ENCODE measurements at places on chromosomes 16 and 17.

DNA sequence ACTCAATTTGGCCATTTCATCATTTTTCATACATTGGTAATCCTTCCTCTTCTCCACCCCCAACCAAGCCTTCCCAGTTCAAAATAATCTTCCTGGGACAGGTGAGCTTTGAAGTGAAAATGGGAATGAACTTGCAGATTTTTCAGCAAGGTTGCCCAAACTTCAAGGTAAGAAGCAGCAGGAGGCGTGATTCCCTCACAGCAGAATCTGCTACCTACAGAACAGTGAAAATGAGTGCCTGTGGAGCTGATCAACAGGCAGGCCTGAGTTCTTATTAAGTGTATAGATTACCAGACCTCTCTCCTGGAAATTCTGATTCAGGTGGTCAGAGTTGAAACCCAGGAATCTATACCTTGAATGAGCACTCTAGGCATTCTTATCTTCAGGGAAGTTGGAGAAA is 356.6 kb downstream of the RBFOX1 start:
- no peak for DNase-seq
- H3K36me3 ChIP-seq, result no peaks in the 10 kb centered on the region
- no peak overlapping the region for H3K4me3 ChIP-seq
- H3K4me1 ChIP-seq, result no peaks in the 10 kb centered on the region

DNA sequence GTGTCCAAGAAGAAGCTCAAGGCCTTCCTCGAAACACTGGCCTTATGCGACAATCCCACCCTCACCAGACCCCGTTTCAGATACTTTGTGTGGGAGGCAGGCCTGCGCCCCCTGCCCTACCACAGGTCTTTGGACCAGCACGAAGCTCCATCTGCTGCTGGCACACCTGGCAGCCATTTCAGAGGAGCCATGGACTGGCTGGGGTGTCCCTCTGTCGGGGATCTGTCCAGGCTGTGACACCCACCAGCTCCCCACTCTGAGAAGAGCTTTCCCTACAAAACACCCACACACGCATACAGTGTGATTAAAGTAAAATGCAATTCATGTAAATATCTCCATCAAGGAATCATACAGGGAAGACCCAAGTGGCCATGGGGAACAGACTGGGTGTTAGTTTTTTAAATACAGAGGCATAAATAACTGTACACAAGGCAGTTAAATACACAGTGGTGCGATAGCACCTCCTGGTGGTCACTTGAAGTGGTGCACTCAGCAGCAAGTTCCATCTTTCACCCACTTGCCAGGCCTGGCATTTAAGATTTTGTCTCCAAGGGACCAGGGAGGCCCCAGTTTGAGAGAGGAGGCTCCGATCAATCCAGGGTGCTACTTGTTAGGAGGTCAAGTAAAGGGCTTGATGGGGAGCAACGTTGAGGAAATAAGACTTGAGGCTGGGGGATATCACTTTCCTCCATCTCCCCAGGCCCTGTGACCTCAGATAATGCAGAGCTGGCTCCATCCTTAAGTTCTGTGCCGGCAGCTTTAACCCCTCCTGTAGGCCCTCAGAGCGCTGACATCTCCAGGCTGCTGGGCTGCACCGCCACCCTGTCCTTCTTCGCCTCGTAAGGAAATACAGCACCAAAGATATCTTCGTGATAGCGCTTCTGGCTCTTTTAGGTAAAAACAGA is 43.6 kb downstream of the NOS2 start:
- no peak overlapping the region for H3K4me3 ChIP-seq
- peaks cover 2% of the 10 kb centered on the region for H3K36me3 ChIP-seq
- no peaks in the 10 kb centered on the region for H3K4me1 ChIP-seq
- H3K27me3 ChIP-seq, result peaks cover 9% of the 10 kb centered on the region
- H3K27ac ChIP-seq, result no peak overlapping the region

DNA sequence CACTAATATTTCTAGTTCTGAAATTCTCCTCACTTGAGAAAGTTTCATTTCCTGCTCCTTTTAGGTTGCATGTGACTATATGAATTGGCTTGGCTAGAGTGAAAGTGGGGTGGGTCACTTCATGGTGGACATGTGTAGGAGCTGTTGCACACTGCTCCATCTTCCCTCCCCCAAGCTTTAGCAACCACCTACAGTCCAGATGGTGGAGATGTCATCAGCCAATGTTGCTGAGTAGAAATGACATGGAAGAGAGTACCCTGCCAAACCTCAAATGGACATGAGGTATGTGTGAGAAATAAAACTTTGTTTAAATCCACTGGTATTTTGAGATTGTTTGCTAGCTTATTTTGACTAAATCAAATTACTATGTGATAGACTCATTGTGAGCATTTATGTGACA is 281.5 kb downstream of the CA10 start:
- no peaks in the 10 kb centered on the region for H3K36me3 ChIP-seq
- H3K27me3 ChIP-seq, result no peaks in the 10 kb centered on the region
- H3K4me3 ChIP-seq, result no peak overlapping the region
- DNase-seq, result no peak
- no peaks in the 10 kb centered on the region for H3K4me1 ChIP-seq
- no peak overlapping the region for H3K27ac ChIP-seq

- DNase-seq, result no peak
- peaks cover 45% of the 10 kb centered on the region for H3K4me1 ChIP-seq
- H3K27me3 ChIP-seq, result no peaks in the 10 kb centered on the region
- H3K36me3 ChIP-seq, result no peaks in the 10 kb centered on the region
- H3K4me3 ChIP-seq, result no peak overlapping the region
Measured at GRCh38 chr17:2949469-2950044, 113.8 kb downstream of the OR1D5 start.

DNA sequence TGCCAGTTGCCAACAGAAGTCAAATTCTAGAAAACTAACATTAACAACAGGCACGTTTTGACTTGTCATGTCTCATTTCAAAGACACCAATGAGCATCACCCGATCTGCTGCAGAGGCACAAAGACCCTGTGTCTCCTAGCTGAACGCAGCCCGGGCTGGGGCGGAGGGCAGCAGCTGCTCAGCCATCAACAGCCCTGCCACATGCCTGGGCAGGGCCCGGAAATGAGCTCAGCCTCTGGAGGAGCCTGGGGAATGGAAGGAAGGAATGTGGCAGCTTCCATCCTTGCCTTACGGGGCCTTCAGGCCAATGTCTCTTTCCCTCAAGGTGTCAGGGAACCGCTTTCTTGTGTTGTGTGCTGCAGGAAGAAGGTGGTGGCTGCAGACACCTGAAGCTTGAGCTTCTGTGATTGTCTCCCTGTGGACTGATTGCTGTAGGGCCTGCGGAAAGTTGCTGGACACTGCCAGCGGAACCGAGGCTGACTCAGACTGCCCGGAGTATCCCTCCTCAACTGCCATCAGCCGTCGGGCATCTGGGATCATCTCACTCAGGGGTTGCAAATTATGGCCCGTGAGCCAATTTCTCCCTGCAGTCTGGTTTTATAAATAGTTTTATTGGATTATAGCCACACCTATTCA is 7.3 kb downstream of the CDH13 start:
- H3K27ac ChIP-seq, result no peak overlapping the region
- H3K27me3 ChIP-seq, result peaks cover 17% of the 10 kb centered on the region
- no peak for DNase-seq

- H3K4me1 ChIP-seq, result peaks cover 43% of the 10 kb centered on the region
- H3K27ac ChIP-seq, result no peak overlapping the region
- peaks cover 5% of the 10 kb centered on the region for H3K27me3 ChIP-seq
- no peak for DNase-seq
- peaks cover 8% of the 10 kb centered on the region for H3K36me3 ChIP-seq
- no peak overlapping the region for H3K4me3 ChIP-seq
Measured at GRCh38 chr17:79939094-79939435, 96.6 kb downstream of the TBC1D16 start.

All from central memory CD8-positive, alpha-beta T cell (primary cell).